ENCODE measurements at places on chromosomes 7 and 10.

- no peak for DNase-seq
These were observed 134.1 kb upstream of the KLF14 start for GRCh38 chr7:130868139-130868538.

- DNase-seq = no peak
These were observed 37.1 kb downstream of the TMEM229A start for GRCh38 chr7:123995617-123996326.

DNA sequence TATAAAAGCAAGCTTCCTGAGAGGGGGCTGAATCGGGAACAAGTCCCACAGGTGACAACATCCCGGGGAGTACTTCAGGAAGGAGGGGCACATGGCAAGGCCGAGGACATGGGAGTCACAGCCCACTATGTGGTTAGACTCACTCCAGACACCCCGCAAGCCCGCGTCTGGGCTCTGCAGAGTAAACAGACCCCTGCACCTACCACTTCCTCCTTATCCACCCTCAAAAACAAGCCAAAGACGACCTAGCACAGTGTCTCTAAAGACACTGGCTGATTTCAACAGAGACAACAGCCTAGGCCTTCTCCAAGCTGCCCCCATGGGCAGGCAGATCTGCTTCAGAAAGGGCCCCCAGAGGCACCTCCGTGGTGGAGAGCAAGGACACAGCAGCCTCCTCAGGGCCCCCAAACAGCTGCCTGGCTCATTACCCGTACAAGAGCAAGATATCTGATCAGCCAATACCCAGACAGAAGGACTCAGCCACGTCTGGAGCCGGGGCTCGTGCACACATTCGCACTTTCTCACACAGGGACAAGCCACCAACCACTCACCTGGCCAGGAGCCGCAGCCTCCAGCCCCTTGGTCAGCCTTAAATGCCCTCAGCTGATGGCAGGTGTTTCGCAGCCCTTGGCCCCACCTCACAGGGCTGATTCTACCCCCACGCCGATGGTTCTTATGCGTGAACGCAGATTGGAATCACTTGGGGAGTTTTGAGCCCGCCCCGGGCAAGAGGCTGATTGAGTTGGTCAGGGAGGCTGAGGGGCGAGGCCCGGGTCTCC is 10.7 kb upstream of the KPNA7 start:
- no peak for DNase-seq

- DNase-seq = no peak
These were observed 19.0 kb downstream of the HYAL4 start for GRCh38 chr7:123864012-123864411.

GRCh38 chr10:63976538-63976937 is 455.3 kb downstream of the REEP3 start:
- DNase-seq = peak; percentile 53

DNA sequence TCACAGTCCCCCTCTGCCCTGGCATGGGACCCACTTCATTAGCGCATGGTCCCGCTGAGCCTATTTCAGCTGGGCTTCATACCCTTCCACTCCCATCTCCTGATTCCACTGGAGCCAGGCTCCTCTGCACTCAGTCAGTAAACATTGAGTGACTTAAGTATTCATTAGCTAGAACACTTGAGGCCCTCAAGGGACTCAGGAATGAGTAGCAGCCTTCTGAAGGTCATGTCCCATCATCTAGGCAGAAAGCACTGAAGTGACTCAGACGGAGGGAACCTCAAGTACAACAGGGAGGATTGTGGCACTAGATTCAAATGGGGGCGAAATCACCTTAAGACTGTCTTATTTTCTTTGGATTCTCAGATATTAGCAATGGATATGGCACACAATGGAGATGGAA is 186.6 kb upstream of the INHBA start:
- DNase-seq = no peak

DNA sequence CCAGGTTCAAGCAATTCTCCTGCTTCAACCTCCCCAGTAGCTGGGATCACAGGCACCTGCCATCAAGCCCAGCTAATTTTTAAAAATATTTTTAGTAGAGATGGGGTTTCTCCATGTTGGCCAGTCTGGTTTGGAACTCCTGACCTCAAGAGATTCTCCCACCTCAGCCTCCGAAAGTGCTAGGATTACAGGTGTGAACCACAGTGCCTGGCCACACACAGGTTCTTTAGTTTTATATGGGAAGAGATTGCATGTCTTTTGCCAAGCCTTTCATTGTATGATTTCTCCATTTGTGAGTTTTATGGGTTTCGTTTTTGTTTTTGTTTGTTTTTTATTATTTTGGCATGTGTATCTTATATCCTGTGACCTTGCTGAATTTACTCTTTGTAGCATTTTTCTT is 40.9 kb downstream of the C1GALT1 start:
- DNase-seq = no peak

GRCh38 chr10:58477902-58478301 is 34.8 kb upstream of the BICC1 start:
- DNase-seq = no peak

DNA sequence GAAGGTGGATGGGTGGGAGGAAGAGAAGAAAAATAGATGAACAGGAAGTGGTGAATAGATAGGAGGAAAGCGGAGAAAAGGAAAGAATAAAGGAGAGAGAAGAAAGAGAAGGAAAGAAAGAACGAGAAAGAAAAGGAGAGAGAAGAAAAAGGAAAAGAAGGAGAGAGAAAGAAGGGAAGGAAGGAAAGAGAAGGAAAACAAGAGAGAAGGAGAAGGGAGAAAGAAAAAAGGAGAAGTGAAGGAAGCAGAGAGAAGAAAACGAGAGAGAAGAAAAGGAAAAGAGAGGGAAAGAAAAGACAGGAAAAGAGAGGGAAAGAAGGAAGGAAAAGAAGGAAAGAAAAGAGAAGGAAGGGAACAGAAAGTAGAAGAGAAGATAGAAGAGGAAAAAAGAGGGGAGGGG is 211.8 kb downstream of the DIP2C start:
- no peak for DNase-seq

DNA sequence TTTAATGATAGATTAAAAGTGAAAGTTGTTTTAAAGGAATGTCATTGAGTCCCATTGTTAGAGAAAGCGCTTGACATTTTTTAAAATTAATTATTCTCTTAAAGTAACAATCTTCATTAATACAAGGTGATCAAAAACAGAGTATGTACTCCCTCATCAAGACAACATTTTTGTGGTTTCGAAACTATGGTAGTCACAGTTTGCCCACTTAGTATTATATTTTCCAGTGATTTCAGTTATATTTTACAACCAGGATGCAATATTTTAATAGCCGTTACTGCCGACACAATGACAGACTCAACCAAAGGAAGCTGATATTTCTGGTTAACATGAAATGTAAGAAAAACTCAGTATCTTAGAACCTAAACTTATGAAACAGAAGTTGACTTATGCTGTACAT is 31.3 kb downstream of the MKX start:
- DNase-seq = no peak

GRCh38 chr7:46881507-46882127 is 700.3 kb downstream of the TNS3 start:
- no peak for DNase-seq

- DNase-seq = peak; percentile 84
These were observed 8.0 kb downstream of the KLF6 start for GRCh38 chr10:3776796-3777571.

DNA sequence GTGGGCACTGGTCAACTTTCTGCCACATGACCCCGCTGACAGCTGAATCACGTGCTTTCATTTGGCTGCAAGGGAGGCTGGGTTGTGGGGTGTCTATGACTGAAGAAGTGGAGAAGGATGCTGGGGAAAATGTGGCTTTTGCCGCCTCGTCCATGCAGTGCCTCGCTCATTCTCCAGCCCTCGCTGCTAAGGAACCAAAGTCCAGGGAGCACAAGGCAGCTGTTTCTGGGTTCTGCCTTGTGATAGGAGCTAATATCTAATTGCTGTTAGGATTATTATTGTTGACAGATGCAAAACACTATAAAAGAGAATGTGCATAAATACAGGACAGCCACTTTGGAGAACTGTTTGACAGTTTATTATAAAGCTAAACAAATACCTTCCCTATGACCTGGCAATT is 4.9 kb upstream of the CAMK2B start:
- no peak for DNase-seq

DNA sequence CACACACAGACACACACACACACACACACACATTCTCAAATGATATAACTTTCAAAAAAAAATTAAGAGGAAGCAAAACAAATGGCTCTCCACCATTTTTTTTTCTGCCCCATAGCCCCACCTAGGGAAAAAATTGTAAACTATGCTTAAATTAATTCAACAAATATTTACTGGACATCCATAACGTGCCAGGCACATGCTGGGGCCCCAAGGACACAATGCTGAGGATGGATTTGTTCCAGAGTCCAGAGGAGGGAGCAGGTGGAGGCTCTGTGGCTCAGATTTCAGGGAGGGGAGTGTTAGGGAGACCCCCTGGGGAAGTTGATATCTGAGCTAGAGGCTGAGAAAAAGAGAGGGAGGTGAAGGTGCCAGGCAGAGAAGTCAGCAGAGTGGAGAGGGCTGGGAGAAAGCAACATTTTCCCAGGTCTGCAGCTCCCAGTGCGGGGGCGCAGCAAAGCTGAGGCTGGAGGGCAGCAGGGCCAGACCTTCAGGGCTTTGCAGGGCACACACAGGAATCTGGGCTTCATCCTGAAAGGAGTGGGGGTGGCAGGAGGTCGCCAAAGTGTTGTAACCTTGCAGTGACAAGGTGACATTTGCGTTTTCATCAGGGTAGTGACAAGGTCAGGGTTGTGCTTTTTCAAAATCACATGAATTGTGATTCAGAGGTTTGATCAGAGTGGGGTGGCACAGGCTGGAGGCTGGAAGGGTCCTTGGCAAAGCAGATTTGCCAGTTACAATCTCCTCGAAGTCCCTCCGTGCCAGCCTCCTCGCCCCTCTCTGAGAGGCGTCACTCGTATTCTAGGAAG is 261.6 kb downstream of the WDR11 start:
- no peak for DNase-seq

- DNase-seq = no peak
These were observed 53.2 kb downstream of the FOXI2 start for GRCh38 chr10:127790066-127790624.

GRCh38 chr10:27744802-27745731 is 552 bp downstream of the MKX start:
- DNase-seq = no peak

DNA sequence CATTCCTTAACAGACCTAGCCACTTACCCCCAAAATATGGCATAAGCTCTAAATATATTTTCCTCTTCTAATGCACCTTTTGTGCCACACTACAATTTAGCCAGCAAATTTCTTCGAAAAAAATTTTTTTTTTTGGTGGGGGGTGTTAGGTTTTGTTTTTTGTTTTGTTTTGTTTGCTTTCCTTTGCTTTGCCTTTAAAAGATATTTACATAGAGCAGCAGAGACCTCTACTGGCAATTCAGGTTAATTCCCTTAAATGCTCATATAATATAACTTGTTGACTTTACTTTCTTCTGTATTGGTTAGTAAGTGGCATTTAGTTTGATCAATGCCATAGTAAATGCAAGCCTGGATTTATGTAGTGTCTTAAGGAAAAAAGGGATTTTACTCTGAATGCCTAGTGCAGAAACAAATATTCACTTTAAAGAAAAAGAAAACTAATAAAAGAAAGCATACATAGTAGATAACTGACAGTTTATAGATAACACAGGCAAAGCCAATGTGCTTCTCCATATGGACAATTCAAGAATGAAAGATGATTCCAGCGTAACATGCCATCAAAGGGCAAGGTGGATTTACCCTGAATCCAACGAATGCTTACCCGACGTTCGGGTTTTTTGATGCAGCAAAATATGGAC is 1250.6 kb downstream of the GATA3 start:
- DNase-seq = peak; percentile 42

DNA sequence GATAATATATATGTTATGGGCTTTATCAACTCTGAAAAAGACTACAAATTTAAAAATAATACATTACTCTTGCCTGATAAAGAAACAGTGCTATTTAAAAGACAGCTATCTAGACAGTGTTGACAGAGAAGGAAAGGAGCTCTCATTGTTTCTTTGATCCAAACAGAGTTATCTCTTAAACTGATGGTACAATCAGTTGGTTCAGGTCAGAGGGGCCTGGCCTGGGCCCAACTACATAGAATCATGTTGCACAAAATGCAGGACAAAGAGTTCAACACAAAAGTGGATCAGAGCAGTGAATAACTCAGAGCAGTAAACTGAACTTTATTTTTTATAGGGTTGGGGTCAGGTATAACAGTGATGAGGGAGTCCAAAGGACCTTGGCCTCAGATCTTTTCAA is 33.8 kb upstream of the SEMA3D start:
- no peak for DNase-seq

DNA sequence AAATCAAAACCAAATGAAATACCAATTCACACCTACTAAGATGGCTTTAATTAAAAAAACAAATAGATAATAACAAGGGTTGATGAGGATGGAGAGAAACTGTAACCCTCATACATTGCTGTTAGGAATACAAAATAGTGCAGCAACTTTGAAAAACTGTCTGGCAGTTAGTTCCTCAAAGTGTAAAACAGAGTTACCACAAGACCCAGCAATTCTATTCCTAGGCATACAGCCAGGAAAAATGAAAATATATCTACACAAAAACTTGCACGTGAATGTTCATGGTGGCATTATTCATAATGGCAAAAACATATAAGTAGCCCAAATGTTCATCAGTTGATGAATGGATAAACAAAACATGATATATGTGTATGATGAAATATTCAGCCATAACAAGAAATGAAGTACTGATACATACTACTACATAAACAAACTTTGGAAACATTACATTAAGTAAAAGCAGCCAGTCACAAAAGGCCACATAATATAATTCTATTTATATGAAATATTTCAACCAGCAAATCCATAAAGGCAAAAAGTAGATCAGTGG is 83.5 kb downstream of the BRAF start:
- no peak for DNase-seq

- DNase-seq = peak; percentile 66
These were observed 103.0 kb upstream of the LSM8 start for GRCh38 chr7:118080947-118081346.

DNA sequence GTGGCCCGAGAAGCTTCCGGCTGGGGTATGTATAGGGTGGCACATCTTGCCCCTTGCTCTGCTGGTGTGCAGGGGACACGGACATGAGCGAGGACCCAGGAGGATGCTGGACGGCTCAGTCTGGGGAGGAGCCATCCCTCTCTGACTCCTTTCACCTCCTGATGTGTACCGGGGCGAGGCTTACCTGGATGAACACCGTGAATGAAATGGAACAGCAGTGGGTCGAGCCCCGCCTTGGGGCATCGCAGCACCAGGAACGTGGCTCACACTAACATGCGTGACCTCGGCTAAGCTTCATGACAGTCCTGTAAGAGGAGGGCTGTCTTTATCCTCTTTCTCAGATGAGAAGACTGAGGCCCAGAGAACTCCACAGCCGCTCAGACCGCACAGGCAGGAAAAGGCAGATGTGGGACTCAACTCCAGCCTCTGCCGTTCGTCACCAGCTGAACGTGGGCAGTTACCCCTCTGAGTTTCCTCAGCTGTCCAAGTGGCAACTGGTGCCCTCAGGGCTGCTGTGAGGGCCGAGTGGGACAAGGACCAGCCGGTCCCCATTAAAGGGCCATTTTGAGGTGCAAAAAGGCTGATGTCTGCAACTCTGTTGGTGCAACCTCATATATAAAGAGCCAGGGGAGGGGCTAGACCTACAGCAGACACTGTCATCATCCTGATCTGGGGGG is 54.5 kb downstream of the INSIG1 start:
- DNase-seq = no peak
